ENCODE measurements at places on chromosomes 1 and 21.

DNA sequence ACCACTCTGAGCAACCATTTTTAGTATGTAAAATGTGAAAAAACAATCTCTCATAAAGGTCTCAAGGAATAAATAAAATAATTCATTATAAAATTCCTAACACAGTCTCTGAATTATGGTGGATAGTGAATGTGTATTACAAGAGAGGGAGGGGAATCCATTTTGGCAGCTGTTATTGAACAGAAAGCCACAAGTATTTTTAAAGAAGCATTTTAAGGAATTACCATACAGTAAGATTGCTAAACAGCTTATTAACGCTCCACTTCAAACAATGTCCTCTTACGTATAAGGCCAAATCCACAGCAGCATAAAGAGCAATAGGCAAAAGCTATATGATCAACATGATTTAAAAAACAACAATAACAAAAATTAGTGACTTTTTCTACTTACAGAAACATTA is 18.4 kb downstream of the PIGK start:
- H3K4me1 ChIP-seq: no peaks in the 10 kb centered on the region
- H3K4me3 ChIP-seq: no peak overlapping the region
- no peak overlapping the region for H3K27ac ChIP-seq
- H3K36me3 ChIP-seq: no peaks in the 10 kb centered on the region

DNA sequence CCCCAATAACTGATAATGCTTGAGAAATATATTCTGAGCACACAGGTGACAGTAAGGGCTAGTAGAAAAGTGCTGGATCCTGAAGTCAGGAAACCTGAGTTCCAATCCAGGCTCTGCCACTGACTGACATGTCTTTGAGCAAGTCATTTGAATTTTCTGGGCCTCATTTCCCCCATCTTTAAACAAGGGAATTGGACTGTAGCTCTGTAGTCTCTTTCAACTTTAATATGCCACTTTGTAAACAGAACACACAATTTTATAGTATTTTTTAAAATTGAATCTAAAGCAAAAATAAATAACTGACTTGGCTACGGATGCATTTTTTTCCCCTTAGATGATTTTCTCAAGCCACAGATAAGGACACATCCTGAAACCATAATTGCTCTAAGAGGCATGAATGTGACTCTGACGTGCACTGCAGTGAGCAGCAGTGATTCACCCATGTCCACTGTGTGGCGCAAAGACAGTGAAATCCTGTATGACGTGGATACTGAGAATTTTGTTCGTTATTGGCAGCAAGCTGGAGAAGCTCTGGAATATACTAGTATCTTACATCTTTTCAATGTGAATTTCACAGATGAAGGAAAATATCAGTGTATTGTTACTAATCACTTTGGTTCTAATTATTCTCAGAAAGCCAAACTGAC is 37.0 kb downstream of the LRIG2 start:
- H3K36me3 ChIP-seq: peaks cover 96% of the 10 kb centered on the region
- DNase-seq: no peak
- no peak overlapping the region for H3K4me3 ChIP-seq
- no peaks in the 10 kb centered on the region for H3K4me1 ChIP-seq
- H3K27ac ChIP-seq: no peak overlapping the region

GRCh38 chr1:7338439-7338838 is 432.7 kb upstream of the VAMP3 start:
- DNase-seq: no peak
- no peaks in the 10 kb centered on the region for H3K27me3 ChIP-seq
- H3K36me3 ChIP-seq: no peaks in the 10 kb centered on the region
- no peak overlapping the region for H3K4me3 ChIP-seq
- no peak overlapping the region for H3K27ac ChIP-seq

- peaks cover 26% of the 10 kb centered on the region for H3K4me1 ChIP-seq
- H3K36me3 ChIP-seq: no peaks in the 10 kb centered on the region
- H3K27ac ChIP-seq: peak overlapping the region; percentile 91
- H3K27me3 ChIP-seq: no peaks in the 10 kb centered on the region
- peak overlapping the region; percentile 31 for H3K4me3 ChIP-seq
Observed at GRCh38 chr1:160375788-160376524, 9.1 kb downstream of the NHLH1 start.

- H3K27me3 ChIP-seq: no peaks in the 10 kb centered on the region
- H3K4me1 ChIP-seq: peaks cover 4% of the 10 kb centered on the region
- no peak overlapping the region for H3K4me3 ChIP-seq
- no peak for DNase-seq
Observed at GRCh38 chr1:163875200-163875926, 553.6 kb downstream of the NUF2 start.

GRCh38 chr1:168271636-168272035 is 9.0 kb upstream of the TBX19 start:
- H3K27ac ChIP-seq: no peak overlapping the region
- H3K27me3 ChIP-seq: no peaks in the 10 kb centered on the region

All from neuronal stem cell (in vitro differentiated cells).